ENCODE measurements at places on chromosomes 5 and 9.

DNA sequence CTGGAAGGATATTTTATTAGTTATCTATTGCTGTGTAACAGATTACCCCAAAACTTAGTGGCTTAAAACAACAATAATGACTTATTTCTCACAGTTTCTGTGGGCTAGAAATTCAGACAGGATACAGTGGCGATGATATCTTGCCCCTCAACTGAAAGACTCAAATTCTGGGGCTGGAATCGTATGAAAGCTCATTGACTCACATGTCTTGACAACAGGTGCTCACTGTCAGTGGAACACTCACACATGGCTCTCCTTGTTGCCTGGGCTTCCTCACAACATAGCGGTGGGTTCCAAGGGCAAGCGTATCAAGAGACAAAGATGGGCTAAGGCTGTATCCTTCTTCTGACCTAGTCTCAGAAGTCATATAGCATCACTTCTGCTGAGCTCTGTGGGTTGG is 3.7 kb upstream of the GNPDA1 start:
- no peak for DNase-seq

DNA sequence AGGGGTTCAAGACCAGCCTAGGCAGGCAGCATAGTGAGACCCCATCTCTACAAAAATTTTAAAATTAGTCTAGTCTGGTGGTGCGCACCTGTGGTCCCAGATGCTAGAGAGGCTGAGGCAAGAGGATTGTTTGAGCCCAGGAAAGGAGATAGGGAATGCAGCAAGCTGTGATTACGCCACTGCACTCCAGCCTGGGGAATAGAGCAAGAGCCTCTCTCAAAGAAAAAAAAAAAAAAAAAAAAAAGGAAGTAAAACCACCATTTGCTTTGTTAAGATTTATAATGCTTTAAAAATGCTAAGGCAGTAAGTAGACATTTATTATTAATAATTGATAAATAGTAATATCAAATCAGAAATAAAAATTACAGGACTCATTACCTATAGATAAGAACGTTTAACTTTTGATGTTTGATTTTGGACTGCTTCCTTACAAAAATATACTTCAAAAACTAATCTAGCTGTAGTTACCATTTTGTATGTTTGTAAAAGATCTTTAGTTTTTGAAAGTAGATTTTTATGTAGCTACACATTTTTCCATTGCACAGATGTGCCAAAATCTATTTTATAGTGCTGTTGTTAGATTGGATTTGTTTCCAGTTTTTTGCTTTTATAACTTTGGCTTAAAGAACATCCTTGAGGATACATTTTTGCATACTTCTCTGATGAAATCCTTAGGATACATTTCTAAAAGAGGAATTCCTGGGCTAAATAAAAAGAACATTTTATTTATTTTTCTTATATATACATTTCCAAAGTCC is 86.4 kb downstream of the INIP start:
- DNase-seq = no peak

- no peak for DNase-seq
These were observed 24.5 kb downstream of the PRRC2B start for GRCh38 chr9:131418143-131419025.

- DNase-seq = no peak
These were observed 1964.0 kb upstream of the CDH6 start for GRCh38 chr5:29229461-29229860.

GRCh38 chr5:154714266-154714986 is 40.8 kb upstream of the LARP1 start:
- DNase-seq = peak; percentile 67

GRCh38 chr9:108684288-108685025 is 171.3 kb downstream of the ACTL7B start:
- no peak for DNase-seq

GRCh38 chr5:115749016-115749415 is 67.4 kb downstream of the CDO1 start:
- DNase-seq = no peak

GRCh38 chr5:132263548-132264261 is 6.2 kb downstream of the PDLIM4 start:
- peak; percentile 62 for DNase-seq

DNA sequence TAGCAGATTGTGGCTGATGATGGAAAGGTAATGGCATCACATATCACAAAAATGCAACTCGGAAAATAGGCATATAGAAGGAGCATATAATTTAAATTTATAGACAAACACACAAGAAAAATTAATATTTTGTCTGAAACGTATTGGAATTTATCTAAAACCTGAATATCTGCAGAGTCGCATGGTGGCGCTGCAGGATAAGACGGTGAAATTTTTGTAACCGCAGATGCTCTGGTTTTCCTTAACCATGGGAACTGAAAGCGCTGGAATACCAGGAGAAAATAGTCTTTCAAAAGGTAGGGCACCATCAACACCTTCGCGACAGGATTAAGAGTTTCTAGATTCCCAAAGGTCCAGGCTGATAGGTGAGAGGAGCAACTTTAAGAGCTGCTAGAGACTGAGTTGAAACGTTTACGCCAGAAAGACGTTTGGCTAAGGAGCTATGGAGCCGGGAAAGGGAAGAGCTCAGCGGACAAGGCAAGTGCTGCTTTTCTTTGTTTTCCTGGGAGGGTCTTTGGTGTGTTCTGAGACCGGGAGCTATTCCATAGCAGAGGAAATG is 11.0 kb upstream of the PCDHB15 start:
- peak; percentile 2 for DNase-seq
